GM12891 (cell line): ENCODE measurements at places on chromosomes 16 and 17.

- no peak for DNase-seq
Measured at GRCh38 chr16:522320-523096, 5.0 kb upstream of the CAPN15 start.

DNA sequence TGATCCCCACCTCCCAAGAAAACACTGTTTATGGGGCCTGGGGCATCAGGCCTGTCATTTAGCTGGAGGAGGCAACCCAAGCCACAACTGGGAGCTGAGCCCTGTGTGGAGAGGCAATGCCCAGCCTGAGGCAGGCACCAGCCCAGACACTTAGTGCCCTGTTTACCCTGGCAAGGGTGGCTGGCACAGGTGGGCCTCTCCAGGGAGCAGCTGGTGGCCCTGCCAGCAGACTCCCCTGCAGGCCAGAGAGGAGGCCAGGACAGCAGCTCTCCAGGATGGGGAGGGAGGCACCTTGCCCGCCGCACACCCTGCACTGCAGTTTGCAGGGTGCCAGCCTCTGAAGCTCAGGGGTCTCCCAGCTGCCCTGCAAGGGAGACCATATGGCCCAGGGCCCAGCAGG lies 9.1 kb upstream of the TMEM92 start:
- no peak for DNase-seq

- no peak for DNase-seq
Measured at GRCh38 chr17:81398176-81398831, 3.0 kb downstream of the BAHCC1 start.

DNA sequence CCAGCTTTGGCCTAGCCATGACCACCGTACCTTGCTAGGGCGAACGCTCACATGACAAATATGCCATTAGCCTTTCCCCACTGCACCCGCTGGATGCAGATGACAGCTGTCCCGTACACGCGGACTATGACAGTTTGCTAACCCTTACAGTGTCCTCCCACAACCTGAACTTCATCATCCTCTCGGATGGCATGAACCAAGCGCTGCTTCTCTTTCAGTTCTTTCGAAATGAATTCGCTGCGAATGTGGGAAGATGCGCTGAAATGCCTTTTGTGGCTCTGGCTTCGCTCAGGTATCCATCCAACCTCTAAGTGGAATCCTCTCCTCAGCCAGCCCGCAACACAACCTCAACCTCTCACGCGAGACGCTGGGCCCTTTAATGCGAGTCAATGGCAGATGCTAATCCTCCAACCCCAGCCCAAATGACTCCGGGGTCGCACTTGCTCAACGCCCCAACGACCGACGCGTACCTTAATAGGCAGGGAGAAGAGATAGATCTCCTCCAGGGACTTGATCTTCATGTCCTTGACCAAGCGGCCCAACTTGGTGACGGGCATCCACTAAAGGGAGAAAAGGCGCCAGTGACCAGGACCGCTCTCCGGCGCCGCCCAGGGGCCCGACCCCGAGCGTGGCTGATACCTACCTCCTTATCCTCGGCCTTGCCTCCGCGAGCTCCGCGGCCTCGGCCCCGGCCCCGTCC lies 670 bp downstream of the RPS2 start:
- no peak for DNase-seq

DNA sequence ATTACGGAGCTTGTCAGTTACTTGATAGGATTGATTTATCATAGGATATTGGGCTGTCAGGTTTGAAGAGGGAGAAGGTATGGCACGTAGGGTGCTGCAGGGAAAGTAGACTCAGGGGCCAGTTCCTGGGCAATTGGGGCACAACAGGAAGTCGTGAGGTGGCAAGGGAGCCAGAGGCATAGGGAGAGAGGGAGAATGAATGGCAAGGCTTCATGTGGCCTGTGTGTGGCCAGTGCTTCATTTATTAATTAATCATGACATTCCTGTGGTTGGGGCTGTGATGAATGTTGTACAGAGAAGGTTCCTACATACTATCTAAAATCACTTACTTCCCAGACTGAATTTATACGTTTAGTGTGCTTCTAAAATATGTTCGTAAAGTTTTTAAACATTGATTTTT lies 19.3 kb downstream of the MFSD11 start:
- no peak for DNase-seq

DNA sequence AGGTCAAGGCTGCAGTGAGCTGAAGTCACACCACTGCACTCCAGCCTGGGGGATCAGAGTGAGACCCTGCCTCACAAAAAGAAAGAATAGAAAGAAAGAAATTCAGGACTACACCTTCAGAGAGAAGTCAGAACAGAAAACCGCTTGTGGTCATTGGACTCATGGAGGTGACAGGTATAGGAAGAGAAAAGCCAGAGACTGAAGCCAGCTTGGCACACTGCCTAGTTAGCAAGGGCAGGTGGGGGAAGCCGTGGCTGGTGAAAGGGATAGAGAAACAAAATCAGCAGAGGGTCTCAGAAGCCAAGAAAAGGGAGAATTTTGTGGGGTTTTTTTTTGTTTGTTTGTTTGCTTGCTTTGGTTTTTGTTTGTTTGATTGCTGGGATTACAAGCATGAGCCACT lies 32.9 kb upstream of the SKAP1 start:
- no peak for DNase-seq

GRCh38 chr17:36072431-36073121 lies 8.5 kb downstream of the CCL18 start:
- peak; percentile 35 for DNase-seq

- DNase-seq, result no peak
Measured at GRCh38 chr16:68375801-68376536, 65.2 kb downstream of the PRMT7 start.

- DNase-seq, result no peak
Measured at GRCh38 chr17:1447052-1447451, 9.0 kb downstream of the CRK start.

DNA sequence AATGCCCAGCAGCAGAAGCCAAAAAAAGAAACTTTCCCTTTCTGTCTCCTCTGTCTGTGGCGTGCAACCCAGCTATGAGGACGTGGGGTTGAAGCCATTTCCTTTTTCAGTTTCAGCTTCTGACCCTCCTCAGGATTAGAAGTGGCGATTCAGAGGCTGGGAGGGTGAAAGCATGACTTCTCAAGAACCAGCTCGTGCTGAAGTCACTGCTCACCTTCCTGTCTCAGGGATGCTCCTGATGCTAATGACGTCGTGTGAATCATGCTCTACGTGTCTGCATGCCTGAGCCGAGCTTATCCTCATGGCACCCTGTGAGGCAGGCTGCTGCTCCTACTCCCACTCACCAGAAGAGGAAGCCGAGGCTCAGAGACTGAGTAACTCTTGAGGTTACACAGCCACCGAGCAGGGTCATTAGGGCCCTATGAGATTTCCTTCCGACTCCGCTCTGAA lies 5.7 kb upstream of the LPO start:
- DNase-seq, result no peak

DNA sequence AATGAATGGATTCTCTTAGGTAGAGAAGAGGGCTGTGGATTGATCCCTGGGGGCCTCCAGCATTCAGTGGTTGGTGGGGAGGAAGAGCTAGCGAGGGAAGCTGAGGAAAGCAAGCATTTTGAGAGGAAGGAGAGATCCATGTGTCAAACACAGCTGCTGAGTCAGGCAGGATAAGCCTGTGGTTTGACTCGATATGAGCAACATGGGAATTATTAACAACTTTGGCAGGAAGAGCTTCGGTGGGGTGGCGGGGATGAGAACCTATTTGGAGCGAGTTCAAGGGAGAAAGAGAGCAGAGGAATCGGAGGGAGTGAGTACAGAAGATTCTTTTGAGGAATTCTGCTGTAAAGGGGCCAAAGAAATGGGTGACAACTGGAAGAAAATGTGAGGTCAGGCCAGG lies 59.5 kb upstream of the CDC42EP4 start:
- DNase-seq, result no peak

DNA sequence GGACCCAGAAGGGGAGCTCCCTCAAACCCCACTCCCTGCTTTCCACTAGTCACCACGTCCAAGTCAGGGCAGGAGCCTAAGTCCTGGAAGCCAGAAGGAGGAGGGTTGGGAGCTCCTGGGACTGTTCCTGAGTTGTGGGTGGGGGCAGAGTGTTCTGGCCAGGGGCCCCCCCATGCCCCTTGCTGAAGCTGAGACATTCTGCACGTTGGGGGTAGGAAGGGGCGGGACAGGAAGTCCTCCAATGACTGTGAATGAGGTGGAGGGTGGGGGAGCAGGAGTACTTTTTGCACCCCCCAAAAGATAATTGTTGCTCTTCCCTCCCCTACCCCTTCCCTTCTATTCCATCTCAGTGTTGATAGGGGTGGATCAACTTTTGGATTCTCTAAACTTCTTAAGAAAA lies 21.4 kb upstream of the C17orf113 start:
- DNase-seq, result no peak

GRCh38 chr16:86496262-86496928 lies 13.9 kb upstream of the FOXF1 start:
- no peak for DNase-seq

DNA sequence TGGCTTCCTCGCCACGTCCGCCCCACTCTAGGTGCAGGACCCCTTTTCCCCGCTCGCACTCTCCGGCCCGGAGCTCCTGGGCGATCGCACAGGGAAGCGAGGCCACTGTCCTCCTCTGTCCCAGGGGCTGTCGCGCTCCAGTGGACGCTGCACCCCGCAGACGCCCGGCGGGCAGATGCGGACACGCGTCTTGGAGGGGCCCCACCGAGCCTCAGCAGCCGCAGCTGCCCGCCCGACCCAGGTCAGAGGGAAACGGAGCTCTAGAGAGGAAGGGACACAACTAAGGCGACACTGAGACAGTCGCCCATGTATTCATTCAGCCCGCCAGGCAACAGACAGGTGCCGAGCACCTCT lies 726 bp upstream of the SLC13A5 start:
- no peak for DNase-seq

DNA sequence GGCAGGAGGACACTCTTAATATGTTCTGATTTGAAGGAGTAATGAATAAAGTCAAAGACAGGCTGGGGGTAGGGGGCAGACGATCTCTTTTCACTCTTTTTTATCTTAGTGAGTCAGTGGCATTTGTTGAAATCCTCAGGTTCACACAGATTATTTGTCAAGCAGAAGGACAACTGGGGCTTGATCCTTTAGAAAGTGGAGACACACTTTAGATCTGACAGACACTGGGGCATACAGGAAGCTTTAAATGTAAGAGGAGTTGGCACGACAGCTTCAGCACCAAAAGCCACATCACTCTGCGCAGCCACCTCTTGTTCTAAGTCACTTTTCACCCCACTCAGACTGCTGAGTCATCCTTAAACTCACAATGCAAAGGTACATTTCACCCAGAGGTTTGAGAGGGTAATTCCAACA lies 121.5 kb downstream of the STXBP4 start:
- DNase-seq, result peak; percentile 8

GRCh38 chr16:14378131-14378551 lies 251.9 kb downstream of the PARN start:
- DNase-seq, result no peak

GRCh38 chr17:82282239-82283207 lies 9.0 kb upstream of the CSNK1D start:
- no peak for DNase-seq

- DNase-seq, result no peak
Measured at GRCh38 chr17:34235389-34236028, 19.6 kb upstream of the CCL2 start.

DNA sequence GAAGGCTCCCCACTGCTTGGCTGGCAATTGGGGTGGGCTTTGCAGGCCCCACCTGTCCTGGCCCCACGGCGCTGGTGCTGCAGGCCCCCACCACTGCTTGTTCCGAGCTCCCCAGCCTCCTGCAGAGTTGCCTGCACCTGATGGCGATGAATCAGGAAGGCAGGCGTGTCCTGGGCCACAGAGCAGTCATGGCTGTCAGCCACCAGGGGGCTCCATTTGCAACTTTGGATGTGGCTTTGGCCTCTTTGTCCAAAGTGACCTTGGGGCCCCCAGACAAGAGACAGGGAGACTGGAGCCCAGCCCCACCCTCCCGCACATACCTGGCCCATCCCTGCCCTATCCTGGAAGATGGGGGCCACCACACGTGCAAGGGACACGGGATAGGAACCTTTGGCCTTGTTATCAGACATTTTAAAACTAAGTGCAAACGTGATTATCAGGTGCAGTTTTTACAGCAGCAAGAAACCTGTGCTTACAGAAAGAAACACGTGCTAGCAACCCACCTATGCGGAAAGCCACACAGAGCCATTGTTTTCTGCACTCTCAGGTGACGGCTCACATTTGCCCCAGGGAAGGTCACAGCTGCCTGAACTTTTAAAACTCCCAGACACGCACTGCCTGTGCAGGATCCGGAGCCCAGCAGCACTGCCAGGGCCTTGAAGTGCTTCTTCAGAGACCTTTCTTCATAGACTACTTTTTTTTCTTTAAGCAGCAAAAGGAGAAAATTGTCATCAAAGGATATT lies at the start of gene DNASE1:
Gene DNASE1 (plus strand): TSS at position 443 of the 743 bp plus-strand sequence. CDS start 683 bp downstream, outside the sequence.
- DNase-seq, result peak; percentile 79

DNA sequence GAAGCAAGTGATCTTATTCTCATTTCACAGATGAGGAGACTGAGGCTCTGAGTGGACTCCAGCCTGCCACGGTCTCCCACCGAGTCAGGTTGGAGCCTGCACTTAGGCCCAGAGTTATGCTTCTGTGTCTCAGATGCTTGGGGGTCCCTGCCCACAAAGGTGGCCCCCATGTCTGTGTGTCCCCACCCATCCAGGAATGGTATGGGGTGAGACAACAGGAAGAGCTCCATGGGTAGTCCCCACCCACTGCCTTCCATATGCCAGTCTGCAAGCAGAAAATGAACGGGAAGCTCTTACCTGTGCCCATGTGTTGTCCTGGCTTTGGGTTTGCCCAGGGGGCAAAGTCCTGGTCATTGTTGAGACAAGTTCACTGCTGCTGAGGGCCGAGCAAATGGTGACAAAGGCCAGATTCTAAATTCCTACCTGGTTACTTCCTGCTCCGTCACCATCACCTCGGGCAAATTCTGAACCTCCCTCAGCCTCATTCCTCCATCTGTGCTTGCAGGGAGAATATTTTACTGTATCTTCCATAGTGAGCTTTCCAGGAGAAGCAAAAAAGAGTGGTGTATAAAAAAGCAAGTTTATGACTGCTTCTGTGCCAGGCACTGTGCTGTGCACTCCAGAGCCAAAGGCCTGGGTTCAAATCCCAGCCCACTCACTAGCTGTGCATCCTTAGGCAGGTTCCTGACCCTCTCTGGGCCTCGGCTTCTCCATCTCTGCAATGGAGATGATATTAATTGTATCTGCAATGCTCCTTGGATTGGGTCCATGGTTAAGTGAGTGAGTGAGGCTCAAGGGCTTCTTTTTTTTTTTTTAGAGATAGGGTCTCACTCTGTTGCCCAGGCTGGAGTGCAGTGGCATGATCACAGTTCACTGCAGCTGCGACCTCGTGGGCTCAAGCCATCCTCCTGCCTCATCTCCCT lies 9.3 kb downstream of the IL4R start:
- no peak for DNase-seq

DNA sequence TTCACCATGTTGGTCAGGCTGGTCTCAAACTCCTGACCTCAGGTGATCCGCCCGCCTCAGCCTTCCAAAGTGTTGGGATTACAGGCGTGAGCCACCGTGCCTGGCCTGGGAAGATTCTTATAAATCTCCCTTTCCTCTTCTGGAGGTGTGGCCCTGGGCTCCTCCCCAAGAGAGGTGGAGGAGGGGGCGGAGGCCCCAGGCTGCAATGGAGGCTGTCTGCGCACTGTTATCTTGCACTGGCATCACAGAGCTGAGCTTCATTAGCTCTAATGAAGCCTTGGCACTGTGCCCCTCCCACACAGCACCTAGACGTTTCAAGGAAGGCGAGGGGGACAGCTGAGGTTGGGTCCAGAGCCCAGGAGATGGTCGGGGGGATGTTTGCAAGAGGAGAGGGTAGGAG lies 7.5 kb downstream of the ARHGAP23 start:
- DNase-seq, result no peak
